Common myeloid progenitor, CD34-positive (primary cell): ENCODE measurements at places on chromosomes 5 and 9.

GRCh38 chr9:107600060-107600573, 110.5 kb upstream of the KLF4 start:
- H3K27me3 ChIP-seq = no peaks in the 10 kb centered on the region
- DNase-seq = no peak
- H3K4me3 ChIP-seq = no peak overlapping the region
- H3K27ac ChIP-seq = no peak overlapping the region

DNA sequence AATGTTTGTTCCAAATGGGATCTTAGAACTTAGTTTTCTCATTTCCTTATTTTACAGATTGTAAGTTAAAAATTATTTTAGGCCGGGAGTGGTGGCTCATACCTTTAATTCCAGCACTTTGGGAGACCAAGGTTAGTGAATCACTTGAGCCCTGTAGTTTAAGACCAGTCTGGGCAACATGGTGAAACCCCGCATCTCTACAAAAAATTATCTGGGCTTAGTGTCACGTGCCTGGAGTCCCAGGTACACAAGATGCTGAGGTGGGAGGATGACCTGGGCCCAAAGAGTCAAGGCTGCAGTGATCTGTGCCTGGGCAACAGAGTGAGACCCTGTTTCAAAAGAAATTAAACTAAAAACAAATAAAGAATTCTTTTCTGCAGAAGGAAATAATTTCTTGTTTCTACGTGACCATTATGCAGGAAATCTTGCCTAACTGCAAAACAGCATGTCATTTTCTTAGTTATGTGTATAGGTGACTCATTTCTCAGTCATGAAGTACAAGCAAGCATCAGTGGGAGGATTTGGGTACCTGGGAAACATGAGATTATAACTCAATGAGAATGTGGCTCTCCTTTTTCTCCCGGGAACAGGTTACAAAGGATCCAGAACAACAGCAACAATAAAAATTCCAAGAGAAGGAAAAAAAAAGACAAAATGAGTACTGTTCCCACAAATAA, 375.1 kb upstream of the ST8SIA4 start:
- H3K27ac ChIP-seq = no peak overlapping the region
- DNase-seq = no peak
- H3K27me3 ChIP-seq = no peaks in the 10 kb centered on the region
- H3K4me1 ChIP-seq = no peaks in the 10 kb centered on the region
- H3K36me3 ChIP-seq = no peaks in the 10 kb centered on the region

DNA sequence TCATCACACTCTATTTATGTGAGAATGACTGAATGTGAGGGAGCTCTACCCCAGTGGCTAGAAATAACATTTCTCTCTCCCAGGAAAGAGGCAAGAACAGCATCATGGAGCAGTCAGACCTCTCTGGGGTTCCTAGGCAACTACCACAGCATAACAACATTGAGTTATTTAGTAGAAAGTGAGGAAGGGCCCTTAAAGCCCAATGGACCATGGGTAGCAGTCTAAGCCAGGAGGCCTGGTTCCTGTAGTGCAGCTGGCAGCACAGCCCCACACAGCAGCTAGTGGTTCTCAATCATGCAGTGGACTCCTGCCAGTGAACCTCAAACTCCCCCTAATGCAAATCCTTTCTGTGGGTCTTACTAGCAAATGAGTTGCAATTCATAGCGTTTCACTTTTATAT, 55.3 kb downstream of the SPEF2 start:
- no peak overlapping the region for H3K4me3 ChIP-seq
- H3K27ac ChIP-seq = no peak overlapping the region
- peaks cover 41% of the 10 kb centered on the region for H3K4me1 ChIP-seq
- peaks cover 2% of the 10 kb centered on the region for H3K36me3 ChIP-seq
- no peaks in the 10 kb centered on the region for H3K27me3 ChIP-seq
- DNase-seq = no peak

DNA sequence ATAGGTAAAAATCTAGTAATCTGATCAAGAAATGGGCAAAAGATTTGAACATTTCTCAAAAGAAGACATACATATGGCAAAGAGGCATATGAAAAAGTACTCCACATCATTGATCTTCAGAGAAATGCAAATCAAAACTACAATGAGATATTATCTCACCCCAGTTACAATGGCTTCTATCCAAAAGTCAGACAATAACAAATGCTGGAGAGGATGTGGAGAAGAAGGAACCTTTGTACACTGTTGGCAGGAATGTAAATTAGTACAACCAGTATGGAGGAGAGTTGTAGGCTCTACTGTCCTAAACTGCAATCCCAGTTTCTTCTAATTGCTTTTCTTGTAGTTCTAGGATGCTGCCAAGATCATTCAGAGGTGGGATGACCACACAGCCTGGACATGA, 193.5 kb upstream of the RFX3 start:
- no peak overlapping the region for H3K4me3 ChIP-seq
- H3K36me3 ChIP-seq = no peaks in the 10 kb centered on the region
- H3K27me3 ChIP-seq = no peaks in the 10 kb centered on the region

- no peak overlapping the region for H3K4me3 ChIP-seq
- no peaks in the 10 kb centered on the region for H3K4me1 ChIP-seq
- no peaks in the 10 kb centered on the region for H3K27me3 ChIP-seq
- DNase-seq = no peak
- no peaks in the 10 kb centered on the region for H3K36me3 ChIP-seq
Observed at GRCh38 chr5:10317825-10318682, 10.4 kb upstream of the CMBL start.

DNA sequence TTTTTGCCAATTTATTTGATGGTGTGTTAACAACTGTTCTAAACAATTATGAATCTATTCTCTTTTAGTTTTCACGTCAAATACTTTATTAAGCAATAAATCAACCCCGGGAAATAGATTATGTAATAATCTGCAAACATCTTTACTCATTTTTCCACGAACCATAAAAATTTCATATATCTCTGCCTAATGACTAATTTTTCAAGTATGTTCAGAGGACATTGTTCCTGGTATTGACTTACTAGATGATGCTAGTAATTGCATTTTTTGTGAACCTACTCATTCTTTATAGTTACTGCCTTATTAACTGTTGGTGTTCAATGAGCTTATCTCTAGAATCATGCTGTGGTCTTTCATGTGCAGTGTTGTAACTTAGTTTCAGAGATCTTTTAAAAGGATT, 41.0 kb upstream of the FBN2 start:
- DNase-seq = no peak
- no peaks in the 10 kb centered on the region for H3K27me3 ChIP-seq
- no peak overlapping the region for H3K27ac ChIP-seq
- H3K36me3 ChIP-seq = no peaks in the 10 kb centered on the region
